ENCODE measurements at places on chromosomes 2 and 18.

DNA sequence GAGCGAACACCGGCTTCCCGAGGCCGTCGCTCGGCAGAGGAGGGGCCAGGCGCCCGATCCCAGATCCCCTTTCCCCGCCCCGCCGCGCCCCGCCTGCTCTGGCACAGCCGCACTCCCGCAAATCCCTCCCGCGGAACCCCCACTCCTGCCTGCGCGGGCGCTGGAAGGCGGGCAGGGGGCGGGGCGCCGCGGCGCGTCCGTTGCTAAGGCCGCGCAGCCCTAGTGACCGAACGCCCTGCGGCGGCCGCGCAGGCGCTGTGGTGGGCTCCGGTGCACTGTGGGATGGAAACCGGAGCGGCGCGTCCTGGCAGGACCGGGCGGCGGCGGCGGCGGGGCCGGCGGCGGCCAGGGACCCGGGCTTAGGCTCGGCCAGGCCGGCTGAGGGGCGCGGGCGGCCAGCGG lies at the start of gene TRAF3IP1:
TRAF3IP1 (plus strand) TSS at position 273 of the 402 bp plus-strand sequence. CDS start 145 bp downstream, outside the sequence.
- H3K4me3 ChIP-seq = peak within 1 kb of the TSS; percentile 63
- H3K27me3 ChIP-seq = no peaks in the 10 kb centered on the region
- no peaks in the 10 kb centered on the region for H3K36me3 ChIP-seq
- H3K4me1 ChIP-seq = peaks cover 14% of the 10 kb centered on the region
- no peak within 1 kb of the TSS for H3K27ac ChIP-seq
- peak; percentile 88 for DNase-seq

- peak; percentile 6 for DNase-seq
- H3K27ac ChIP-seq = peak overlapping the region; percentile 97
- peaks cover 48% of the 10 kb centered on the region for H3K4me1 ChIP-seq
- peak overlapping the region; percentile 17 for H3K4me3 ChIP-seq
- H3K36me3 ChIP-seq = no peaks in the 10 kb centered on the region
Measured at GRCh38 chr2:221517146-221517695, 54.9 kb downstream of the EPHA4 start.

DNA sequence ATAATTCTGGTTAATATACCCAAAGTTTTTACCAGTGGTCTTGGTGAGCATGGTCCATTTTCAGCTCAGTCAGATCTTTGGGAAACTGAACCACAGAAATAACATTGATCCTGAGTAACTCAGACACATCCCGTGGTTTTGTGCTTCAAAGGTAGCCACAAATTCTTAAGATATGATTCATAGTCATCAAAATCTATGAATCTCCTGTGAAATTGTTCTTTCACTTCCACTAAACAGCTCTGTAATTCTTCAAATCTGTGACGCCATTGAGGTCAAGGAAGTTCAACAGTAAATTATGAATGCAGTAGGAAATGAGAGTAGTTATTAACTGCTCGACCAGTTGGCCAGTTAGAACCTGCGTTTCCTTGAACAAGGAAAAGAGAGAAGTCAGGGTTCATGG lies 147.3 kb downstream of the IRS1 start:
- H3K27me3 ChIP-seq = no peaks in the 10 kb centered on the region
- no peak overlapping the region for H3K27ac ChIP-seq
- no peak for DNase-seq

- H3K4me3 ChIP-seq = no peak overlapping the region
- DNase-seq = no peak
- no peaks in the 10 kb centered on the region for H3K4me1 ChIP-seq
- H3K27ac ChIP-seq = peak overlapping the region; percentile 33
- H3K36me3 ChIP-seq = no peaks in the 10 kb centered on the region
- no peaks in the 10 kb centered on the region for H3K27me3 ChIP-seq
Measured at GRCh38 chr2:188293601-188294351, 2.1 kb downstream of the GULP1 start.

DNA sequence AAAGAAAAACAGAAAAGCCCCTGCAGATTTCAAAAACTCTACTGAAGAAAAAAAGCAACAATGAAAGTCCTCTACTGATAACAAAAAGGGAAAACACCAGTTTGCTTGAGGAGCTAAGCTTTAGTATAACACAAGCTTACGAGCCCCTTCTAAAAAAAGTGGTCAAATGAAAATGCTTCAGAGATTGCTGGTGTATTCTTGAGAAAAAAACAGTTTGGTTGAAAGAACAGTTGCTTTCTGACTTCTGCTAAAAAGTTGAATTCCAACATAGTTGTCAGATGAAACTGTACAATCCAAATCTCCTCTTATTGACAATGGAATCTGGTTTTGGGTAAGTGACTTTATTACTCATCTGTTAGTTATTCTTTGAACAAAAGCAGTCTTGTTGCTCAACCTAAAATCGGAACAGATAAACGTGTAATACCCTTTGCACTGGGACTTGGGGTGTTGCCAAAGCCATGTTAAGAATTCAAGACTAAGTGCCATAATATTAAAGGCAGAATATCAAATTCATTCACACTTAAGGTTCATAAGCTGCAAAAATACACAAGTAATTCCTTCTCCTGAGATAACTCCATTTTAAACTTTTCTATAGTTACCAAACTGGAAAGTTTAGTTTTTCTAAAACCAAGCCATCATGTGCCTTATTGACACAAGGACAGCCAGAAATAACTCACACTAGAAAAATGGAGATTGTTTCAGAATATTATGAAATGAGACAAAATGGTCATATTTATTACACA lies 45.3 kb upstream of the SPAG16 start:
- H3K36me3 ChIP-seq = no peaks in the 10 kb centered on the region
- no peaks in the 10 kb centered on the region for H3K4me1 ChIP-seq
- no peaks in the 10 kb centered on the region for H3K27me3 ChIP-seq

GRCh38 chr18:38038242-38038641 lies 472.6 kb upstream of the CELF4 start:
- H3K4me3 ChIP-seq = no peak overlapping the region
- DNase-seq = no peak
- H3K27me3 ChIP-seq = no peaks in the 10 kb centered on the region
- H3K4me1 ChIP-seq = no peaks in the 10 kb centered on the region

- no peaks in the 10 kb centered on the region for H3K27me3 ChIP-seq
- no peak overlapping the region for H3K4me3 ChIP-seq
- DNase-seq = no peak
- peaks cover 5% of the 10 kb centered on the region for H3K36me3 ChIP-seq
- H3K4me1 ChIP-seq = peaks cover 6% of the 10 kb centered on the region
- H3K27ac ChIP-seq = no peak overlapping the region
Measured at GRCh38 chr2:171107803-171108202, 52.9 kb downstream of the TLK1 start.

- no peak overlapping the region for H3K4me3 ChIP-seq
- no peaks in the 10 kb centered on the region for H3K27me3 ChIP-seq
- DNase-seq = no peak
Measured at GRCh38 chr2:31239593-31240177, 5.7 kb downstream of the EHD3 start.

DNA sequence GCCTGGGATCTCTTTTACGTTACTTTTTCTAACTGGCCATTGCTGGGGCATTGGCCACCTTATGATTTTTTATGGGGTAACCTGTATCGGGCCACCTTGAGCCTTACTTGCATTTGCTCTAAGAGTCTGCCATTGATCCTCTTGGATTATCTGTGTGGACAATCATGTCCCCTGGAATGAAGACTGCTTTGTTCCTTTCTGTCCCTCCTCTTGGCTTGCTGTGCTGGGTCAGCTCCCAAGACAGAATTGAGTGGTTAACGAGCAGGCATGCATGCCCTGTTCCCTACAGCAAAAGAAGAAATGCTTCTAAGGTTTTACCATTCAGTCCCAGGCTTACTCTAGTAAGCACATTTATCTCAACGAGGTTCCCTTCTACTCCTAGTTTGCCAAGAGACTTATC lies 46.3 kb downstream of the MAL start:
- DNase-seq = no peak
- peaks cover 40% of the 10 kb centered on the region for H3K4me1 ChIP-seq
- no peaks in the 10 kb centered on the region for H3K36me3 ChIP-seq
- no peaks in the 10 kb centered on the region for H3K27me3 ChIP-seq
- H3K27ac ChIP-seq = no peak overlapping the region
- no peak overlapping the region for H3K4me3 ChIP-seq

- no peak for DNase-seq
- no peak overlapping the region for H3K4me3 ChIP-seq
- H3K27ac ChIP-seq = no peak overlapping the region
- no peaks in the 10 kb centered on the region for H3K36me3 ChIP-seq
- H3K27me3 ChIP-seq = no peaks in the 10 kb centered on the region
- no peaks in the 10 kb centered on the region for H3K4me1 ChIP-seq
Measured at GRCh38 chr2:101912545-101912944, 79.2 kb upstream of the IL1R2 start.

GRCh38 chr18:71237641-71238040 lies 948.8 kb downstream of the SOCS6 start:
- no peak overlapping the region for H3K27ac ChIP-seq
- H3K4me1 ChIP-seq = no peaks in the 10 kb centered on the region
- H3K27me3 ChIP-seq = no peaks in the 10 kb centered on the region

DNA sequence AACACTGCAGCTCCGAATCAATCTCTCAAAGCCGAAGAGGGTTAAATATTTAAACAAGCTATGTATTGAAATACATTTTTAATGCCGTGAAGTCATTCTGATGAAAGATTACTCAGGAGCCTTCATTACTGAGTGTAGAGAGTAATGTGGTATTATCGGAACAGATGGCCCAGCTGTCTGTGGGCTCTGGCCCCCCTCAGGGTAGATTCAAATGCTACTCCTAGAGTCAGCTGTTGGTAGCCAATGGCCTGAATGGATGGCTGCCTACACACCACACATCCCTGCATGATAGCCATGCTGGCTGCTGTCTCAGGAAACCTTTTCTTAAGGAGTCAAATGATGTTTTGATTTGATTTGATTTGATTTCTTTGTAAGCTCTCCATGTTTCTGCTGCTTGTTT lies 732.3 kb upstream of the CELF4 start:
- H3K27me3 ChIP-seq = no peaks in the 10 kb centered on the region
- H3K4me1 ChIP-seq = no peaks in the 10 kb centered on the region
- H3K27ac ChIP-seq = no peak overlapping the region

DNA sequence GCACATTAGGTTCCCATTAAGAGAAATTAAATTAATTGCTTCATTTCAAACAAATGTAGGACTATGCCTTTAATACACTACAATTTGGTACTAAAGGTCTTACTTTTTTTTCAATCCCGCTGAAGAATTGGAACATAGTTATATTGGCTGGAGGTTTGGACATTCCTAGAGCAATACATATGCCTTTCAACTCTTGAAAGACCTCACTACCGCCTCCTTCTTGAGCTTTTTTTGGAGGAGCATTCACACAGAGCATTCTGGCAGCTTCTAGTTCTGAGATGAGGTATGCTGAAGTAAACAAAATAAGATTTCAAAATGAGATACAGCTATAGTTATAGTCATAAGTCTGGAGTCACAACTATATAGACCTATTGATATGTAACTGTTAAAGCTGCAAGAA lies 10.9 kb downstream of the FAM98A start:
- H3K27me3 ChIP-seq = no peaks in the 10 kb centered on the region
- DNase-seq = no peak
- no peak overlapping the region for H3K4me3 ChIP-seq
- no peaks in the 10 kb centered on the region for H3K4me1 ChIP-seq
- H3K27ac ChIP-seq = no peak overlapping the region

- DNase-seq = no peak
- H3K4me3 ChIP-seq = no peak overlapping the region
- H3K27ac ChIP-seq = no peak overlapping the region
- H3K27me3 ChIP-seq = no peaks in the 10 kb centered on the region
Measured at GRCh38 chr2:217150236-217150635, 290.4 kb upstream of the TNP1 start.

DNA sequence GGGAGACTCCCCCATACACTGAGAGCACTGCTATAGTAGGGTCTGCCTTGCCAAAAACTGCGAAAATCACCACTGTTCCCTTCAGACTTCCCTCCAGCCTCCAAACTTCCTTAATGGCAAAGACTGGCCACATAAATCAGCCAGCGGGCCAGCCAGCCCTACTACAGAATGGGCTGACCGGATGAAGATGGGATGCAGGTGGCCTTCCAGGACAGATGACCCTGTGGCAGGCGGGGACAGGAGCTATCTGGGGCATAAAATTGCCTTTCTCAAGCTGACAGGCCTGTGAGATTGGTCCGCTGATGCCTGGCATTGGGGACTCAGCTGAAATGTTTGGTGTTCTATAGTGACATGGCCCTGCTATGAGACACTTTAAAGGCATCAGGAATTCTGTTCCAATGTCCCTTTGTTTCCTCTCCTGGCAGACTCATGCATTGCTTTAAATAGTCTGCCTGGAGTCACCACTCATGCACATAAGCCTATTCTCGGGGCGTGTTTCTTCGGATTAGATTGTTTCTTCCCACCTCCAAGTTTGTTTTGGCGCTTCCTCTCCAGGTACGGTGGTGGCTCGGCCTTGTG lies 135.9 kb downstream of the ALPK2 start:
- no peak overlapping the region for H3K27ac ChIP-seq
- H3K27me3 ChIP-seq = no peaks in the 10 kb centered on the region
- no peak for DNase-seq
- H3K36me3 ChIP-seq = no peaks in the 10 kb centered on the region

DNA sequence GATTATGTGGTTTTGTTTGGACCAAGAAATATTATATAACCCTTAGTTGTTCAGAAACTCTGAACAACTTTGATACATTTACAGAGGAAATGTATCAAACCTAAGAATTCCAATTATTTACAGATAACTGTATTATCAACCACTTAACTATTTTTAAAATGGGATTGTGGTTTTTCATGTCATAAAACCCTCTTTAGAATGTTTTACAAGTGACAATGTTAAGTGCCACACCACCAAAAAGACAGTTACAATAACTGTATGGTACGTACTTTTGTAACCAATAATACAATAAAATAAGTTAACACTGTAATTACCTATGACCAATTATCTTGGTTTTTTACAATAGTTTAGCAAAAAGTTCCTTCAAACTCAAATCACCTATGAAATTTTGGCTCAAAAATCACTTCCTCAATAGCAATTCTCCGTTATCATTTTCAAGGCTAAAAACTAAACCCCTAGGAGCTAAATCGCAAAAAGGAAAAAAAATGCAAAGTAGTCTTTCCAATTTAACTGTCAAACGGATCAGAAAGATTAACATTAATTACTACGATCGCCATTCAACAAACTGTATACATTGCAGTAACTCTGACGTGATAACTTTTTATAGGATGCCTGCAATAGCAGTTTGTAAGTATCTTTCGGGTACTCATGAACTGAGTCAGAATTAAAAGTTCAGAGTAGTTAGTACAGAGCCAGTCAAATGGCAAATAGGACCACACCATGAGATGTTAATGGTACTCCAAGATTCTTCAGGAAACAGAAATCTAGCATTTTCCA lies 1.5 kb downstream of the ROCK1 start:
- no peaks in the 10 kb centered on the region for H3K36me3 ChIP-seq
- H3K4me3 ChIP-seq = peak overlapping the region; percentile 58

GRCh38 chr2:105772362-105772761 lies 27.6 kb downstream of the NCK2 start:
- H3K36me3 ChIP-seq = peaks cover 6% of the 10 kb centered on the region
- H3K27me3 ChIP-seq = no peaks in the 10 kb centered on the region
- no peak overlapping the region for H3K4me3 ChIP-seq

GRCh38 chr2:14632133-14632936 lies at the start of gene LRATD1:
Gene LRATD1, plus strand, starts transcription at chr2:14632717. Its CDS starts 1,263 bp downstream, at chr2:14633980.
- no peaks in the 10 kb centered on the region for H3K4me1 ChIP-seq
- peaks cover 13% of the 10 kb centered on the region for H3K27me3 ChIP-seq
- H3K36me3 ChIP-seq = no peaks in the 10 kb centered on the region
- no peak for DNase-seq
- H3K4me3 ChIP-seq = no peak within 1 kb of the TSS

GRCh38 chr2:241617431-241618154 lies 19.4 kb downstream of the THAP4 start:
- H3K36me3 ChIP-seq = no peaks in the 10 kb centered on the region
- peaks cover 13% of the 10 kb centered on the region for H3K4me1 ChIP-seq
- no peaks in the 10 kb centered on the region for H3K27me3 ChIP-seq
- no peak overlapping the region for H3K27ac ChIP-seq
- peak overlapping the region; percentile 60 for H3K4me3 ChIP-seq
